Osteocyte (in vitro differentiated cells): ENCODE measurements at places on chromosomes 2 and 18. TPM values are rescaled to one million over a fixed set of nuclear protein-coding genes. Genes with fewer than 3 reads are reported as not detected.
A peak's percentile ranks its signal among the peaks of the same experiment; 100 is the strongest.

- H3K4me1 ChIP-seq, result no peaks in the 10 kb centered on the region
- H3K36me3 ChIP-seq, result peaks cover 21% of the 10 kb centered on the region
- H3K27ac ChIP-seq, result no peak overlapping the region
- no peak for DNase-seq
- H3K27me3 ChIP-seq, result no peaks in the 10 kb centered on the region
- no peak overlapping the region for H3K4me3 ChIP-seq
Measured at GRCh38 chr2:241489733-241490680, 18.4 kb downstream of the STK25 start.

GRCh38 chr2:176960736-176961520 is 251.7 kb upstream of the HNRNPA3 start:
- no peak overlapping the region for H3K27ac ChIP-seq
- peaks cover 24% of the 10 kb centered on the region for H3K27me3 ChIP-seq
- H3K4me3 ChIP-seq, result no peak overlapping the region
- H3K36me3 ChIP-seq, result no peaks in the 10 kb centered on the region
- H3K4me1 ChIP-seq, result no peaks in the 10 kb centered on the region
- no peak for DNase-seq

DNA sequence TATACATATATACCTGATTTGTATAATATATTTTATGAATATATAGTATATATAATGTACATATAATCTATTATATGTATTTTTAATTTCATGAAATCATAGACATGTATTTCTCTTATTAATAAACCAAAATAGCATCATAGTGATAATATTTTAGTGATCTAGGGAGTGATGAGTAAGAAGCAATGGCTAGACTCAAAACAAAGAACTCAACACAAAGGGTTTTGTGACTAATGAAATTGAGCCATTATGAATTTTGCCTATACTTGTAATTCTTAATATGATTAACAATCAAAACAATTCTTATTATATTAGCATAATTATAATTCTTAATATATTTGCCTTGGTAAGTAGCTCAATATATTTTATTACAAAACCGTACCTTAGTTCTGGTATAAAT is 1614.1 kb upstream of the TMEFF2 start:
- H3K4me3 ChIP-seq, result no peak overlapping the region
- DNase-seq, result no peak
- no peak overlapping the region for H3K27ac ChIP-seq
- H3K4me1 ChIP-seq, result peaks cover 7% of the 10 kb centered on the region

- H3K4me3 ChIP-seq, result no peak overlapping the region
- DNase-seq, result no peak
- peaks cover 10% of the 10 kb centered on the region for H3K4me1 ChIP-seq
Measured at GRCh38 chr18:62455222-62455621, 67.6 kb upstream of the ZCCHC2 start.

DNA sequence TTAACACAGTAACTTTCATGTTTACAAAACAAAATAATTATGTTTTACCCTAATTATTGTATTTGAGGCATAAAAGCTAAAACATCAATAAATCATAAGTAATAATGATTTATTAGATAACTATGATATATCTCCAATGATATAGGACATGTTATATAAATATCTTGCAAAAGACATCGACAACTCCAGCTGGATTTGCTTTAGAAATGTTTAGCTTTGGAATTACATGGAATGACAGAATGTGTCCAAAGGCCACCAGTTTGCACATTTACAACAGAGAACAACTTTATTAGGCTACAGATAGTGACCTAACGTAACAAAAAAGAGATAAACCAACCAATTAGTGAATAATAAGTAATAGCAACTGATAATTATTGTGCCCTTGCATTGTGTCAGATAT is 475.7 kb downstream of the DCC start:
- no peaks in the 10 kb centered on the region for H3K4me1 ChIP-seq
- DNase-seq, result no peak
- no peak overlapping the region for H3K4me3 ChIP-seq
- no peaks in the 10 kb centered on the region for H3K36me3 ChIP-seq
- H3K27me3 ChIP-seq, result no peaks in the 10 kb centered on the region

DNA sequence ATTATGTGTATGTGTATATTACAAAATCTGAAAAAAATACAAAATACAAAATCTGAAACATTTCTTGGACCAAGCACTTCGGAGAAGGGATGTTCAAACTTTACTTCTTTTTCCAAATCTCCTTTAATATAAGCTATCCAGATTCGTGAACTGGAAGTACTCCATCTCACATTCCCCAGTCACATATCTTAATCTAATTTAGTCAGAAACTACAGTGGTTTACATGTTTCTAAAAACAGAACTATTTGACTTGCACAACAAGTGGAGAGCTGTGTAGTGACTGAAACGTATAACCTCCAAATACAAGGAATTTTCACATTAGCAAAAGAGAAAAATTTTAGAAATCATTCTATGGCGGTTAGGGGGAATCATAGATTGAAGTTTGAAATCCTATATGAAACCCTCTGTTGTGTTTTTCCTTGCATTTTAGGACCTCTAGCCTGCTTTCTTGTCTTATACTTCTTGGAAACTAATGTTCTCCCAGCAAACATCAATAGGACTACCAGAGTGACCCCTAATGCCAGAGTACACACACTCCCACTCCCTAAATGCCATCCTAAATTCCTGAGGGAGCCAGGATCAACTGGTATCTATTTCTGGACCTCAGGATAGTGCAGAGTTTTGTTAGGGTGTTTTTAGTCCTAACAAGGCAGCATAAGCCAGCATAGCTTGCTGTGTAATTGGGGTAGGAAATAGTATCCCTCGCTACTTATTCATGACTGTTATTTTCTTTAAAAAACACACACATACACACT is 30.2 kb upstream of the ROCK1 start:
- no peak overlapping the region for H3K4me3 ChIP-seq
- H3K36me3 ChIP-seq, result no peaks in the 10 kb centered on the region
- H3K27ac ChIP-seq, result no peak overlapping the region
- H3K27me3 ChIP-seq, result peaks cover 11% of the 10 kb centered on the region

GRCh38 chr2:224569654-224570053 is 15.5 kb downstream of the CUL3 start:
- H3K27me3 ChIP-seq, result no peaks in the 10 kb centered on the region
- DNase-seq, result no peak
- H3K4me3 ChIP-seq, result no peak overlapping the region
- H3K36me3 ChIP-seq, result peaks cover 12% of the 10 kb centered on the region
- H3K27ac ChIP-seq, result peak overlapping the region; percentile 76

GRCh38 chr18:70188113-70188512 is 17.4 kb downstream of the RTTN start:
- H3K27me3 ChIP-seq, result no peaks in the 10 kb centered on the region
- H3K4me3 ChIP-seq, result no peak overlapping the region
- DNase-seq, result no peak

- no peak for DNase-seq
- H3K36me3 ChIP-seq, result peaks cover 4% of the 10 kb centered on the region
- H3K4me1 ChIP-seq, result peaks cover 32% of the 10 kb centered on the region
- H3K4me3 ChIP-seq, result no peak overlapping the region
- H3K27me3 ChIP-seq, result no peaks in the 10 kb centered on the region
Measured at GRCh38 chr18:23405636-23406035, 47.5 kb upstream of the RIOK3 start.

The PPIG gene
- 44.3 and 45.9 TPM in 2 replicates for total RNA-seq

GRCh38 chr18:36636237-36636817 is 192.5 kb downstream of the TPGS2 start:
- no peaks in the 10 kb centered on the region for H3K27me3 ChIP-seq
- H3K4me3 ChIP-seq, result no peak overlapping the region
- H3K4me1 ChIP-seq, result no peaks in the 10 kb centered on the region
- DNase-seq, result no peak

The TMEM214 gene
- 116 and 118 TPM in 2 replicates for total RNA-seq

DNA sequence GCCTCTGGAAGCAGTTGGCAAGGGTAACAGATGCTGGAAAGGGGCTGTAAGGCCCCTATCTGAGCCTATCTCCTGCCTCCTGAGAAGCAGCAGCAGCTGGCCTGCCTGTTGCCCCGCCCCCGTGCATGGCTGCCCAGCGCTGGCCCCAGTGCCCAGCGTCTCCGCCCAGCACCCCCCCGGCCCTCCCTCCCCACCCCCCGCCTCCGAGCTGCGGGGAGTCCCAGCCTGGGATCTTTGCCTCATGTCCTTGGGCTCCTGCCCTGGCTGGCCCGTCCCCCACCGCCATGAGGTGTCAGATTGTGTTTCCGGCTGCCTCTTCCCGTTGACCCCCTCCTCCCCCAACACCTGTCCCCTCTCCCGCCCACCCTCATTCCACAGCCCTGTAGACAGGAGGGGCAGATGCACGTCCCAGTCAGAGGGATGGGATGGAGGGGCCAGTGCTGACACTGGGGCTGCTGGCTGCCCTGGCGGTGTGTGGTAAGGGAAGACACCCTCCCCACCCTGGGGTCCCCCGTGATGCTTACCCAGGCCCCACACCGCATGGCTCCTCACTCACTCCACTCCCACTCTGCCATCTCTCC is at the start of gene CHRND:
Gene CHRND (plus strand): TSS at position 370 of the 581 bp plus-strand sequence. CDS start 56 bp downstream, at position 426.
- no peak within 1 kb of the TSS for H3K4me3 ChIP-seq
- H3K27me3 ChIP-seq, result peaks cover 24% of the 10 kb centered on the region
- peaks cover 6% of the 10 kb centered on the region for H3K4me1 ChIP-seq

DNA sequence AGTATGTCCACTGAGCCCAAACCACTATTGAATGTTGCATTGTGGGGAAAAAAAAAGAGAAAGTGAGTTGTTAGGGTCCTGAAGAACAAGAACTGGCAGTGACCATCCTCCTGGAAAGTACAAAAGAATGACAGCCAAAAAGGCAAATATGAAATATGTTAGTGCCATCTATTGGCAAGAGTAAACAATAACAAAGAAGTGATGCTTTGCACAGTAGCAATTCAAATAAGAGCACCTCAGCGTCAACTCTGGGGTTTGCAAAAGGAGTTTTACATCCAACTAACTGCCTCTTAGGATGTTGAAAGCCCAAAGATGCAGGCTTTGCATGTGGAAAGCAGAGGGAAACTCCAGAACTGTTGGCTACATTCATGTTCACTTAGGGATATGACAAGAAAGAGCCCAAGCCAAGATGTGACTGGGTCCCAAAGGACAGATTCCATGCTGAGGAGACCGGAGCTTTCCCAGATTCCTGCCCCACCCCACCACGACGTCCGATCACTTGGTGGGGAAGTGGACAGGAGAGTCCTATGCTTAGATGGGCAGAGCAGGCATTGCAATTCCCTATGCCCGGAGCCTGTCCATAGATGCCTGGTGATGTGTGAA is 15.6 kb downstream of the TRABD2A start:
- H3K4me3 ChIP-seq, result no peak overlapping the region
- DNase-seq, result no peak
- H3K27me3 ChIP-seq, result peaks cover 34% of the 10 kb centered on the region
- no peaks in the 10 kb centered on the region for H3K4me1 ChIP-seq
- no peaks in the 10 kb centered on the region for H3K36me3 ChIP-seq

DNA sequence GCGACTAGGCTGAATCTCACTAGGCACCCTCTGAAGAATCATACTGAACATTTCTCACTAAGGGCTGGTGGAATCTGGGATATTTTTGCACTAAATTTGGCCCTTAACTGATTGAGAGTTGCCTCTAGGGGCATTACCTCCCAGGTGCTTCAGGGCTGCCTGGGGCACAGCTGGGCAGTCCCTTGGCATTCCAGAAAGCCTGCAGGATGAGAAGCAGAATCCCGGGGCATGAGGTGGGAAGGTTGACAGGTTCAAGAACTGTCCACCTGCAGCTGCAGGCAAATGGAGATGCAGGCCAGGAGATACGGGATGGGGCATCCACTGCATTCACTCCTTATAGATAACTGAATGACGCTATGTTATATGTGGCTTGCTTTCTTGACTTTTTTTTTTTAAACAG is 7.4 kb downstream of the RESP18 start:
- H3K27me3 ChIP-seq, result peaks cover 49% of the 10 kb centered on the region
- DNase-seq, result no peak
- H3K36me3 ChIP-seq, result no peaks in the 10 kb centered on the region
- no peak overlapping the region for H3K4me3 ChIP-seq
- H3K27ac ChIP-seq, result no peak overlapping the region

GRCh38 chr2:96811917-96812316 is 4.2 kb upstream of the CNNM3 start:
- H3K4me3 ChIP-seq, result no peak overlapping the region
- no peaks in the 10 kb centered on the region for H3K36me3 ChIP-seq
- H3K27ac ChIP-seq, result no peak overlapping the region
- H3K27me3 ChIP-seq, result no peaks in the 10 kb centered on the region

DNA sequence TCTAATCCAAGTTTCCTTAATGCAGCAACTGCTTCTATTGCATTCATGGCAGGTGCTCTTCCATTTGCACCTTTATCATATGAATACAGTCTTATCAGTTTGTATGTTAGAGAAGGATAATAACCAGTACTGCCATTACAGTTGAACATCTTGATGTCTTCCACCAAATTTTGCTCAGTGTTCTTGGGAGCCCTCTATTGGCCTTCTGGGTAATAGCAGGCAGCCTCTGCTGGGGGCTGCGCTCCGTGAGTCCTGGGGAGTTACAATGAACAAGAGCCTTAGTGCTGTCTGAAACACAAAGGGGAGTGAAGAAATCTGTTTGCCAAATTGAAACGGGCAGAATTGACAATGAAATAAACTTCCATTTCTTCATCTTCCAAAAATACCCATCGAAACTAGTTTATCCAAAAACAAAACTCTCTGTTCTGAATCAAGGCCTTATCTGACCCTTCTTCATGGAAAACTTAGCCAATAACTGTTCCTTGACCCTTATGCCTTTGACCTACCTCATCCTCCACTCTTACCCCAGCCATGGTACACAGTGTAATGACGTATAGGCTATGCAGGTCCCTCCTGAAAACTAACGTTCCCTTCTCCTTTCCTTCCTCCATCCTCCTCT is 79.9 kb downstream of the ALK start:
- peaks cover 3% of the 10 kb centered on the region for H3K27me3 ChIP-seq
- H3K36me3 ChIP-seq, result no peaks in the 10 kb centered on the region
- no peak overlapping the region for H3K27ac ChIP-seq

DNA sequence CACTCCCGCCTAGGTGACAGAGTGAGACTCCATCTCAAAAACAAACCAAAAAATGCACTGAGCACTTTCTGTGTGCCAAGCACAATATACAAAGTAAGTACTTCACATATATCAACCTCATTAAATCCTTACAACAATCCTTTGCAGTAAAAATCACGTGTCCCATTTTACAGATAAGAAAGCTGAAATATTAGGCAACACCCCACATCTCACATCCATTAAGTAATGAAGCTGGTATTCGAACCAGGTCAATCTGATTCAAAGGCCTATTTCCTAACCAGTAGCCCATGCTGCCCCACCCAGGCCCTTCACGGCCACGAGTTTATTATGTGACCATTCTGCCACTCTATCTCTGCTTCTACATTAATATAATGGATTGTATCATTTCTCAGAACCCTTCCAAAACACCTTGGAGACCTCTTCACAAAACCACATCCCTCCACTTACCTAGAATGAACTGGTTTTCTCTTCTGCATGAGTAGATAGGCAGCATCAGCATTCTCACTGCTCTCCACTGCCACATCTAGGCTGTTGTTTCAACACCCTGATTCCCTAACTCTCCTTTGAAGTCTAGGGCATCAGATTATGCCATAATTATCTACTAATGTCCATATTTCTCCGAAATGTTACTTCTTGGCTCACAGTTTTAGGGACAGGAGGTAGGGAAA is 3.1 kb upstream of the EXOC6B start:
- H3K27me3 ChIP-seq, result peaks cover 11% of the 10 kb centered on the region
- no peak for DNase-seq
- no peaks in the 10 kb centered on the region for H3K36me3 ChIP-seq
- H3K4me3 ChIP-seq, result no peak overlapping the region
- peaks cover 23% of the 10 kb centered on the region for H3K4me1 ChIP-seq

- no peak overlapping the region for H3K27ac ChIP-seq
- no peaks in the 10 kb centered on the region for H3K36me3 ChIP-seq
- H3K27me3 ChIP-seq, result peaks cover 72% of the 10 kb centered on the region
- no peaks in the 10 kb centered on the region for H3K4me1 ChIP-seq
- no peak for DNase-seq
- no peak overlapping the region for H3K4me3 ChIP-seq
Measured at GRCh38 chr2:11532416-11533055, 1.3 kb upstream of the GREB1 start.

The EVA1A gene
- total RNA-seq, result 30.7 and 33.5 TPM in 2 replicates
